ENCODE measurements at places on chromosomes 1 and 21.

- DNase-seq = no peak
Measured at GRCh38 chr1:231799363-231799986, 172.9 kb downstream of the DISC1 start.

DNA sequence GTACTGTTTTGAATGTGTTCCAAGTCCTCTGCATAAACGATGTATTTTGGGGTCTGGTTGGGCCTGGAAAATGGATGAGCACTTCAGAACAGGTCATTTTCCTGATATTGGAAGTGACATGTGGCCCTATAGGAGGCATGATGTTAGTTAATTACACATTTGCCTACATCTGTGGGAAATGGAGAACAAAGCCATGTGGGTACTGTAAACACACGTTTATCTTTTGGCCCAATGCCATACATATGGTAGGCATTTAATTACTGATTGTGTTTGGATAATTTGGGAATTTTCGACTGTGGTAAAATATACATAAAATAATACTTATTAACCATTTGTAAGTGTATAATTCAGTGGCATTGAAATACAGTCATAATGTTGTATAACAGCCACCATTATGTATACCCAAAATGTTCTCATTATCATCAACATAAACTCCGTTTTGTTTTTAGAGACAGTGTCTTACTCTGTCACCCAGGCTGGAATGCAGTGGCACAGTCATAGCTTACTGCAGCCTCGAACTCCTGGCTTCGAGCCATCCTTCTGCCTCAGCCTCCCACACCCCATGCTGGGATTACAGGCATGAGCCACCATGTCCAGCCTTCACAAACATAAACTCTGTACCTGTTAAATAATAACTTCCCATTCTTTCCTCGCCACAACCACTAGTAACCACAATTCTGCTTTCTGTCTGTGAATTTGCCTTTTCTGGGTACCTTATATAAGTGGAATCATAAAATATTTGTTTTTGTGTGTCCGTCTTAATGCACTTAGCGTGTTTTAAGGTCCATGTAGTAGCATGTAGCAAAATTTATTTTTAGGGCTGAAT lies 11.9 kb upstream of the RNPEP start:
- DNase-seq = no peak

DNA sequence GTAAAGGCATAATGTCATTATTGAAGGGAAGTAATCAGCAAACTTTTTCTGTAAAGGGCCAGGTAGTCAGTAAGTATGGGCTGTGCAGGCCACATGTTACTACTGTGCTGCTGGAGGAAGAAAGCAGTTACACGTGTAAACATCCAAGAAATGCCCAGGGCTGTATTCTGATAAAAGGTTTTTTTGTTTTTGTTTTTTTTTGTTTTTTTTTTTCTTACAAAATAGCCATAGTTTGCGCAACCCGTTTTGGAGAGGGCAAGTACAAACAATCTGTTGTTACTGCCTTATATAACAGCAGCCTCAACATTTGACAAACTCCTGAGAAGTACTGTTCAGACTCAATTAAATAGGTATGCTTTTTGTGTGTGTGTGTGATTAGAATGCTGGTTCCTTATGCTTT lies 26.7 kb upstream of the MTMR11 start:
- DNase-seq = no peak

DNA sequence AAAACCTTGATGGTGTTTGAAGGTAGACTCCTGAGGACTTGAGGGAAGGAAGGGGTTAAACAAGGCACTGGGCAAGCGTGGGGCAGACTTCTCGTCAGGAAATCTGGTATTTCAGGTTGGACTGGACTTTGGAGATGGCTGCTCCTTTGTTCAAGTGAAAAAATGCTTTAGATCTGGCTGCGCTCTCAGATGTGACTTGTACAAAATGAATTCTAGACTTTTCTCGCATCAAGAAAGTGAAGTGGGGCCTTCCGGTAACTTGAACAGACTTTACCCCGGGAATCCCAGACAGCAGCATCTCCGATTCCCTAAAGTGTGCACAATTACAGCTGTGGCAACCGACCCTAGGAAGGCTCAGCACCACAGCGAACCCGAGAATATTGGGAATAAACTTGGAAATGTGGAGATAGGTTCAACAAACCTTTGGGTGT lies 44.3 kb upstream of the ERRFI1 start:
- no peak for DNase-seq

DNA sequence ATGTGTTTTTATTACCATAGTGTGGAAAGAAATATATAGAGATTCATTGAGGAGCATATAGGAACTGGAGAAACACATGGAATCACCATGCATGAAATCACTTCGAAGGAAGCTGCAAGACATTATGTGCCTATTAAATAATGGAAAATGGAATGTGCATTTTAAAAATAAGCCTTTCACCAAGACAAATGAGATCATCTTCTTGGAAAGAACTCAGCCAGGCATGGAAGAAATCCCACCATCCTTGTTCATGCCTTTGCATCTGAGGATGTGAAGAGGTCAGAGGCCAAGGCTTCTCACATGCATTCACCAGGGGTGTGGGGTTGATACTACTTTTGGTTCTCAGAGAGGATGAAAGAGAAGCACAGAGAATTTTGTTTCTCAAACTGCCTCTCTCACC lies 50.0 kb downstream of the C1orf198 start:
- no peak for DNase-seq

DNA sequence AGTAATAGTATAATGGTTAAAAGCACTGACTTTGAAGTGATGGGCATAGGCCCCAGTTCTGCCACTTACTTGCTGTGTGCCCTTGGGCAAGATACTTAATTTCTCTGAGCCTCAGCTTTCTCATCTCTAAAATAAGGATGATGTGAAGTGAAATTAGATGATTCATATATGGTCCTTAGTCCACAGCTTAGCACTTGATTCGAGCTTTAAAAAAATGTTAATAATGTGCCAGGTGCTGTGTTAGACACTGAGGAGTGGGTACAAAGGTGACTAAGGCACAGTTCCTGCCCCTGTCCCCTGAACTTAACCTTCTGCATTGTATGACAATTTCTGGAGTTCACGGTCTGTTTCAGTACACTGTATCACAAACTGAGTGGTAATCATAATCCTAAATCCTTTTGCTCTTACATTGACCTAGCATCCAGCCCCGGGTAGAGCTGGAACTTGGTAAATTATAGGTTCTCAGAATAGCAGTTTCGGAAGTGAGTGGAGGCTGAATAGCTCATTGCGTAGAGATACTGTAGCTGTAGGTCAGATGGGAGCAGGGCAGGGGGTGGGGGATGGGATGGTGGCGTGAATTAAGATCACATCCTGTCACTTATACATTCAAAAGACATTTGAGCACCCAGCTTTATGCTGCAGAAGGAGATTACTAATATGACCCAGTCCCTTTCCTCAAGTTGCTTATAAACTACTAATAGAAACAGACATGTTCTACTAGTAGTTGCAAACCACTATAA lies 1.5 kb downstream of the ZNF691 start:
- DNase-seq = no peak
